ENCODE measurements at places on chromosomes 7 and 10.
A peak's percentile ranks its signal among the peaks of the same experiment; 100 is the strongest.

DNA sequence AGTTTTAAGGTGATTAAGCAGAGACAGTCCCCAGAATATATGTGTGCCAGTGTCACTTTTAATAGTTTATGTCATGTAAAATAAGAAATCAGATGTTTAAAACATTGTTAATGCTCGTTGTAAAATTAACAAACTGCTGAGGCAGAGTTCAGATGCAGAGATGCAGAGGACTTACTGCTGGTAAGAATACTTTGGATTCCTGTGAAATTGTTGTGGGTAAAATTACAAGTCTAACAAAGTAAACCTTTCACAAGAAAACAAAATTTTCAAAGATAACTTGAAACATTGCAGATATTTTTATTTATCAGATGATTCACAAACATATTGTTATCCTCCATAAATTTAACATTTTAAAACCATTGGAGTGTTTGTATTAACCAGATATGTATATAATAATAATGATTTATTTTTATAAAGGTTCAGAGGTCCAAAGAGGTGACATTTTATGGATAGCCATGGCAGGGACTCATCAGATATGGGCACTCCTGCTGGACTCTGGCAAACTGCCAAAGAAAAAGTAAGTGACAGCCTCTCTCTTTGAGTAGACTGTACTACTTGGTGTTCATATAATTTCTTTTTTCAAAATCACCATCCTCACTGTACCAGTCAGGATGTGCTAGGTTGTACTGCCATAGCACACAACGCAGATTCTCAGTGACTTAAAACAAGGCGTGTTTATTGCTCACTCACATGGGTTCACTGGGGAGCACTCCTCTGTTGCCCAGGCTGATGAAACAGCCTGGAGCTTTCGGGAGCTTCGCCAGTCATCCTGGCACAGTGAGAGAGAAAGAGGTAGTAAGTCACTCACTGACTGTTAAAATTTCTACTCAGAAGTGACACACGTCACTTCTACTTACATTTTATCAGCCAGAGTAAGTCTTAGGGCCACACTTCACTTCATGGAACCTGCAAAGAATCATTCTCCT, 43.5 kb downstream of the NHLRC2 start:
- no peak for DNase-seq

GRCh38 chr7:17371671-17372524, 73.4 kb downstream of the AHR start:
- H3K4me1 ChIP-seq: no peaks in the 10 kb centered on the region
- H3K27ac ChIP-seq: no peak overlapping the region
- no peak overlapping the region for H3K4me3 ChIP-seq

- no peaks in the 10 kb centered on the region for H3K27me3 ChIP-seq
- no peak for DNase-seq
- H3K4me3 ChIP-seq: peak overlapping the region; percentile 89
- peaks cover 3% of the 10 kb centered on the region for H3K36me3 ChIP-seq
- peak overlapping the region; percentile 88 for H3K27ac ChIP-seq
Measured at GRCh38 chr10:80453056-80453841, 861 bp upstream of the TSPAN14 start.

- H3K27ac ChIP-seq: no peak overlapping the region
- no peak for DNase-seq
- H3K4me3 ChIP-seq: no peak overlapping the region
- no peaks in the 10 kb centered on the region for H3K27me3 ChIP-seq
Measured at GRCh38 chr7:98192781-98193457, 18.3 kb upstream of the BHLHA15 start.

- no peak for DNase-seq
- peaks cover 34% of the 10 kb centered on the region for H3K27me3 ChIP-seq
- H3K4me3 ChIP-seq: no peak overlapping the region
- H3K4me1 ChIP-seq: peaks cover 2% of the 10 kb centered on the region
- no peaks in the 10 kb centered on the region for H3K36me3 ChIP-seq
- H3K27ac ChIP-seq: no peak overlapping the region
Measured at GRCh38 chr10:66927971-66928770, 2.3 kb downstream of the LRRTM3 start.

DNA sequence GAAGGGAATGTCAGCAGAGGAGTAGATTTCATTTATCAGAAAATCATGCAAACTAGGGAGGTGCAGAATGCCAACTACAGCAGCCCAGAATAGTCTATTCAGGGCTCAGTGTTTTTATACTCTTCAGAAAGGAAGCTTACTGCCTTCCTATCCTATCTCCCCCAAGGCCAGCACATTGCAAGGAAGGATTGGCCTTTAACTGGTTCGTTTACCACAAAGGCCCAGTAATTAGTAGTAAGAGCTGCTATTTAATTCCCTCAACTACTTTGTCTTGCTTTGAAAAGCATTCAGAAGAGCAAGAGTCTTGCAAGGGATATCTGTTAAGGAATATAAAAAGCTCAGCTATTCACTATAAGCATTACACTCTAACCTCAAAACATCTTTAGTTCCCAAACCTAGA, 86.4 kb upstream of the RNF148 start:
- H3K4me3 ChIP-seq: no peak overlapping the region
- H3K27me3 ChIP-seq: no peaks in the 10 kb centered on the region
- DNase-seq: no peak
- no peak overlapping the region for H3K27ac ChIP-seq
- no peaks in the 10 kb centered on the region for H3K4me1 ChIP-seq
- no peaks in the 10 kb centered on the region for H3K36me3 ChIP-seq

GRCh38 chr7:116697761-116698160, 25.8 kb downstream of the MET start:
- no peak overlapping the region for H3K27ac ChIP-seq
- no peak for DNase-seq
- no peak overlapping the region for H3K4me3 ChIP-seq

DNA sequence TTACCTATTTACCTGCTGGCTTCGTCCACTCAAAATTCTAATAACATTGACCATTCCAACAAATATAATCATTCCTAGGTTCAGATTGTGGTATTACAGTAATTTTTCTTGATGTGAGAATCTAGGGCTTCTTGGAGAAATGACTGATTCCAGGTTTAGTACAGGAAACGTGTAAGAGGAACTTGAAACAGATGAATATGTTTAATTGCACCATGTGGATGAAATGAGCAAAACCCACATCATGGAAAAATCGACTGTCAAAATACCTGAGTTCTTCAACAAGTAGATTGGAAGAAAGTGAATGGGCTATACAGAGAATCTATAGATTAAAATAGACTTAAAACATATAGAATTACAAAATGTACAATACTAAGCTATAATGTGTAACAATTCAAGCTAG, 24.9 kb upstream of the OR9A4 start:
- no peaks in the 10 kb centered on the region for H3K4me1 ChIP-seq
- no peak overlapping the region for H3K4me3 ChIP-seq
- no peak overlapping the region for H3K27ac ChIP-seq
- H3K27me3 ChIP-seq: peaks cover 9% of the 10 kb centered on the region
- no peak for DNase-seq

GRCh38 chr7:37285706-37286453, 162.8 kb downstream of the ELMO1 start:
- peak overlapping the region; percentile 56 for H3K27ac ChIP-seq
- no peak overlapping the region for H3K4me3 ChIP-seq
- DNase-seq: no peak
- H3K4me1 ChIP-seq: peaks cover 44% of the 10 kb centered on the region
- H3K36me3 ChIP-seq: peaks cover 5% of the 10 kb centered on the region

GRCh38 chr10:70190581-70190980, 20.3 kb upstream of the SAR1A start:
- peaks cover 2% of the 10 kb centered on the region for H3K27me3 ChIP-seq
- no peaks in the 10 kb centered on the region for H3K4me1 ChIP-seq
- no peak for DNase-seq
- no peak overlapping the region for H3K27ac ChIP-seq

DNA sequence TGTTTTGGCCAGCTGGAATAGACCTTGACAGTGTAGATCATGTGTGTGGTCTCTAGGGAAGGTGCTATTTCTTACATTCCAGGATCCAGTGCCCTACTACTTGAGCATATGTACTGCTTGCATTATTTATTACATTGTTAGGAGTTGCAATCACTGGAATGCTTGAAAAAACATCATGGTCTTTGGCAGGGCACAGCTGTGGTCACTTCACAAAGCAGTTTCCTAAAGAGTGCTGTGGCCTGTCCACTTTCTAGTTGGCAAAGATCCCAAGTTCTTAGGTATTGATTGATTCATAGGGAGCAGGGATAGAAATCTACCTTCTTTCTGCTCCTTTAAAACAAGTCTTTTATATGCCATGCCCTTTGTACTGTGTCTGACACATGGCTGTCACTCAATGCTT, 4.6 kb downstream of the C7orf25 start:
- H3K4me3 ChIP-seq: no peak overlapping the region
- no peaks in the 10 kb centered on the region for H3K27me3 ChIP-seq
- peaks cover 10% of the 10 kb centered on the region for H3K4me1 ChIP-seq
- DNase-seq: no peak
- no peaks in the 10 kb centered on the region for H3K36me3 ChIP-seq

- no peak overlapping the region for H3K27ac ChIP-seq
- H3K36me3 ChIP-seq: no peaks in the 10 kb centered on the region
- H3K4me1 ChIP-seq: no peaks in the 10 kb centered on the region
- no peaks in the 10 kb centered on the region for H3K27me3 ChIP-seq
- no peak for DNase-seq
- no peak overlapping the region for H3K4me3 ChIP-seq
Measured at GRCh38 chr10:91520661-91521060, 110.5 kb downstream of the HECTD2 start.

Data from T-helper 17 cell (primary cell).